ENCODE measurements at places on chromosomes 2 and 18. TPM values are rescaled to one million over a fixed set of nuclear protein-coding genes. Genes with fewer than 3 reads are reported as not detected.

COLEC12 gene
- not detected for total RNA-seq

LIMS2 gene
- total RNA-seq: 10.3 TPM

SLC8A1 gene
- 0.09 TPM for total RNA-seq

CNGA3 gene
- not detected for total RNA-seq

CLEC4F gene
- not detected for total RNA-seq

GALNT13 gene
- total RNA-seq: 0.47 TPM

HTR2B gene
- not detected for total RNA-seq

GKN1 gene
- total RNA-seq: not detected

CNDP1 gene
- 0.76 TPM for total RNA-seq

- no peak for DNase-seq
These were observed 754.3 kb upstream of the PKDCC start for GRCh38 chr2:41293491-41293890.

DNA sequence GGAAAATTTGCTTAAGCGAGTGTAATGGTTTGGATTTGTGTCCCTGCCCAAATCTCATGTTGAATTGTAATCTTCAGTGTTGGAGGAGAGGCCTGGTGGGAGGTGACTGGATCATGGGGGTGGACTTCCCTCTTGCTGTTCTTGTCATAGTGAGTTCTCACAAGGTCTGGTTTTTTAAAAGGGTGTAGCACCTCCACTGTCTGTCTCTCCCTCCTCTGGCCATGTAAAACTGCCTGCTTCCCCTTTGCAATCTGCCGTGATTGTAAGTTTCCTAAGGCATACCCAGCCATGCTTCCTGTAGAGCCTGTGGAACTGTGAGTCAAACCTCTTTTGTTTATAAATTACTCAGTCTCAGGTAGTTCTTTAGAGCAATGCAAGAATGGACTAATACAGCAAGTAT is 6.6 kb downstream of the YIPF4 start:
- no peak for DNase-seq

DNA sequence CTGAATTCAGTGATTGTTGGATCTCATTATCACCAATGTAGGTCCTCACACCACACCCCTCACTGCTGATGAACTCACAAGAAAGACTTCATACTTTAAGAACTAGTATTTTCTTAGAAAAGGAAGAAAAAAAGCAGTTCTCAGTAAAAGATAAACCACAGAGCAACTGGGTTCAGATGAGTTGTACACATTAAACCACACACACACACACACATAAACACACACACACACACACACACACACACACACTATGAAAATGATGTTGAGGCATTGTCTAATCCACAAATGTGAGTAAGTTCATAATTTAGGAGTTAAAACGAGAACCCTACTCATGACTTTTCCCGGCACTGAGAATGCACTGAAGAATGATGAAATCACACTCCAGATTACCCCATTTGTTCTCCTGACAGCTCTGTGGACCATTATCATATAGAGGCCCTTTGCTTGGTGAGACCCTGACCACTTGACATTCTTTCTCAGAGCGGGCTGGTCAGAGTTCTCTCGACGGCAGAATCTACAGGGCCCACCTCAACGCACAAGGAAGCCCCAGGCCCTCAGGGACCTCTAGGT is 106.2 kb downstream of the BCL2 start:
- DNase-seq: no peak

DNA sequence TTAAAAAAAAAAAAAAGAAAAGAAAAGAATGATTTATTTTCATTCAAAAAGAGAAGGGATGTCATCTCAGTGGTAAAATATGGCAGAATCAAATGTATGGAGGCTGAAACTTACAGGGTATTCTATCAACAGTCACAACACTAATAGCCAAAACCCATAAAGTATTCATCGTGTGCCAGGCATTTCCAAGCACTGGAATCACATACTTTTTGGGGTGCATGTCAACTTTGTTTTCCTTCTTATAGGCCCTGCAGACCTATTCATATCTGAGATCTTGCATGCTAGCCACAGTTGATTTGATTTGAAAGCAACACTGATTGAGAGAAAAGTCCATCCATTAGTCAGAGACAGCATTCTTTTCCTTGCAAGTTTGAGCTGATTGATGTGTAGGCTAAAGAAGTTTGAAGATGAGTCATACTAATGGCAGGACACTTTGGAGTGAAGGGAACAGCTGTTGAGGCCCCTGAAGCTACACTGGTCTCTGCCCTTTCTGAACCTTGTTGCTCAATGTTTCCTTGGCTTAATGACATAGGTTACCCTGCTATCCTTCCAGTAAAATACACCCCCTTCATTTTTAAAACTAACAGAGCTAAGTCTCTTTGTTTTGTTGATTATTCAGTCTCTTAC is 22.0 kb downstream of the KATNAL2 start:
- no peak for DNase-seq

GRCh38 chr2:191500884-191501560 is 176.9 kb upstream of the NABP1 start:
- DNase-seq: no peak

DNA sequence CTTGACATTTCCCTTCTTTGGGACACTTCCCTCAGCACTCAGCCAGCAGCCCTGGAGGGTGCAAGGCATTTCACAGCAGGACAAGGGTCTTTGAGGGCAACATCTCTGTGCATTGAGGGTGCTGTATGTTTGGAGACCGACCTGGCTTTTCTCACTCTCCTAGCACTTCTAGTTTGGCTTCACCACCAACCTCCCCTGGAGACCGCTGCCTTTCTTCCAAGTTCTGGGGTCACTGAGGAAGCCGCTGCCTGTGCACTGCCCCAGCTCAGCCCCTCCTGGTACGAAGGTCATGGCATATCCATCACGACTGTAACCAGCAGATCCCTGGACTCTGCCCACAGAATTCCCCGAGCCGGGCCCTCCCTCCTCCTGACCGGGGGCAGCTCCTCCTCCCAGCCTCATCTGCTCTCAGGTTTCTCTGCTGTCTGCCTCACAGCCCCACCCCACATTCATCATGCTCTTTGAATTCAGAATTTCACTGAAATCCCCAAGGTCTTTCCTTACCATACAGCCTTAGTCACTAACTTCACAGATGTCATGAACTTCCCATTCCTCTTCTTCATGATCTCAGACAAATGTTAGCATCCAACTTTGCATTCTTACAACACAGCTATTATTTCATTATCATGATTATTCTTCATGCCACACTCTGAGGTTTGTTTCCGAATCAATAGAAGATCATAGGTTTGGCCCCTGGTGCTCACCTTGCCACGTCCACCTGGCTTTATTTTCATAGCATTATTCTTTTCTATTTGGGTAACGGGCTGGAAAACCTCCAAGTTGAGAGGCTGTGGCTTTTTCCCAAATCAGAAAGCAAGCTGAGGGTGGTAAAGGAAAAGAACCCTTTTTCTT is 113.0 kb upstream of the COPS8 start:
- no peak for DNase-seq

- no peak for DNase-seq
These were observed 415.2 kb downstream of the NBAS start for GRCh38 chr2:15145919-15146318.

DNA sequence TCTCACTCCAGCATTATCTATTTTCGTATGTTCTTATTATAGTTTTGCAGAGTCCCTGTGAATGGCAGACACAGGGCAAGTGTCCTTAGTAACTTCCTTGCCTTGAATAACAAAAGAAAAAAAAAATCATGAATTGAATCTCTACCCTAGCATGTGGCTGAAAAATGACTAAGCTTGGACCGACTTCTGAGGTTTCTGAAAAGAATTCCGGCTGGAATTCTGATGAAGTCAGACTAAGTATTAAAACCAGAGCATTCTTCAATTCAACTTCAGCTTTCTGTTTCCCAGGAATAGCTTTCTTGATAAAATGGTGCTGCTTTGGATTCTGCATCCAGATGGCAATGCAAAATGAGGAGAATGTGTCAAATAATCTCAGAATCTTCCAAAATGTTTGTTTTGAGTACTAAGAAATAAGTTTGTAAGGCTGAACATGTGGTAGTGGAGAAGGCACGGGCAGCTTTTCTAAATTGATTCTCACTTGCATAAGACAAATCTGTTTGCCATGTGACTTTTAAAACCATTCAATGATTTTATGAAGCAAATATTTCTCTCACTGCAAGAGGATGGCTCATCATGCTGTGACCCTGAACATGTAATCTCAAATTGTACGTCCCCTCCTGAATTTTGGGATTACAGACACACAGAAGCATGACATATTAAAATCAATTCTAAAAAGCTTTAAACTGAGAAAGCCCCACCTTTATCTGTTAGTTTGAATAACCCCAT is 1462.8 kb upstream of the LRRTM1 start:
- no peak for DNase-seq

GRCh38 chr2:187360286-187360685 is 87.8 kb downstream of the CALCRL start:
- DNase-seq: no peak

DNA sequence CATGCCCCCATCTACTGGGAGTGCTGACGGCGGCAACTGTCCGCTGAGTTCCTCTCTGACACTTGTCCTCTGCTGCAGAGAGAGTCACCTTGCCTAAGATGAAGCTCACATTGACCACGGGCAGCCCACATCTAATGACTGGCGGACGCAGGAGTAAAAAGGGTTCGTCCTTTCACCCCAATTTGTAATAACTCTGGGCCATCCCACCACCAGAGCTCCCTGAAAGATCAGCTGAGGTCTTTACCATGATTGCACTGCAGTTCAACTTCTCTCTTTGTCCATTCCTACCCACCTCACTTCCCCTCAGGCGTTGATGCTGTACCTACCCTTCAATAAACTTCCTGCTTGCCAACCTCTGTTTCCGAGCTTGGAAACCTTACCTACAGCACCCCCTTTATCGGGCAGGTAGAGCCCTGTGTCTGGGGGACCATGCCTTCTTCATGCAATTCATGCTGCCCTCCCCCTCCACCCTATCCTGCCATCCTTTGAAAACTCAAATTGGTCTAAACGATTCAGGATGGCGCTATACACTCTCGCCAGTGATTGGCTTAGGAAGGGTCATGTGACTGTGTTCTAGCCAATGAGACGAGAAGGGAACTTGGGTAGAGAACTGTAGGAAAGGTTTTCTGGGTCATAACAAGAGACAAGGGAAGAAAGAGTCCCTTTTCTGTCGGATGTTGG is 10.3 kb upstream of the B3GNT2 start:
- DNase-seq: no peak

DNA sequence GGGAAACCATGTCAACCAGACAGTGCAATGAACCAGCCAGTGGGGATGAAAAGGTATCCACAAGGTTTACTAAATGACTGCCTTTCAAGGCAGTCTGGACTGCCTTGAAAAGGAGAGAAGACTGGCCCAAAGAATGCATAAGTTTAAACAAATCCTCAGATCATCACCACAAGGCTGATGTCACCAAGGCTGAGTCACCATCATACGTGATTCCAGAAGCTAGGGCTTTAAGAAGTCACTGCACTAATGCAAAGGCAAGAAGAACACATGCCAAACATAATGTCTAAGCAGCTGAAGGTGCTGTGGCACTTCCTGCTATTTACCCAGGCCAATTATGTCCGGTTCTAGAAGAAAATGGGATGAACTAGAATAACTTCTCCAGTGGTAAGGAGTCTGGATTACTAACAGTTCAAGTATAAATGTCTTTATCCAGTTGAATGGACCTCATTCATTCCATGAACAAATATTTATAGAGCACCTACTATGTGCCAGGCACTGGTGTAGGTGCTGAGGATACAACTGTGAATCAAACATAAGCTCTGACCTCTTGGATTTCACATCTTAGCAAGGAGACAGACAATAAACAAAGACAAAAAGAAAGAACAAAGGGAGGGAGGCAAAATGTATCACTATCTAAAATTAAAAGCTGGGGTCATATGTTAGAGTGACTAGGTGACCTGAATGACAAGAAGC is 37.6 kb upstream of the ONECUT2 start:
- DNase-seq: no peak

DNA sequence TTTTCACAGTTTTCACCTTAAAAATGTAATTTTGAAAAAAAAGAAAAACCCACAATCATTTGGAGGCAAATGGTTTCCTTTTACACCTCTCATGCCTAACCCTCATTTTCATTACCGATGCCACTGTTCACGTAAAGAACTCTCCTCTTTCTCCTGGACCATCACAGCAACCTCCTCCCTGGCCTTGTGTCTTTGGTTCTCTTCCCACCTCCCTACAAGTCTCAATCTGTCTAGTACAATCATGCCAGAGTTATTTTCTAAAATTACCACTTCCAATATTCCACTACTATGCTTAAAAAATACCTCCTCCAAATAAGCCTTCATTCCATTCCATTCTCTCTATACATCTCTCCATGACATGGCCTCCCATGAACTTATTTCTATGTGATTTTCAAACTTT is 77.9 kb upstream of the RIT2 start:
- DNase-seq: no peak

DNA sequence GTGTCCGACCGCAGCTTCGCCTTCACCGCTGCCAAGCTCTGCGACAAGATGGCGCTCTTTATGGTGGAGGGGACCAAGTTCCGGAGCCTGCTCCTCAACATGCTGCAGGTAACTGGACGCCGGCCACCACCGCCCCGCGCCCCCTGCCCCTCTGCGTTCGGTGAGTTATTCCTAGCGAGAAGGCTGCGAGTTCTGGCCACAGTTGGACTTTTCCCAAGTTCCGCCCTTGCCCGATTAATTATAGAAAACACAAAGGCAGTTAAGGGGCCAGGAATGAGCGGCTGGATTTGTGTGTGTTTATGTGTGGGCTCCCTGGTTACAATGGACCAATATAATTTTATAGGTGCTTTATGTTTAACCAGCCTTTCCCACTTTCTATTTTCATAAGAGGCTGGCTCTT is 189.2 kb downstream of the SMAD7 start:
- DNase-seq: no peak

- DNase-seq: no peak
These were observed 159.8 kb downstream of the RHBDD1 start for GRCh38 chr2:226995625-226996041.

DNA sequence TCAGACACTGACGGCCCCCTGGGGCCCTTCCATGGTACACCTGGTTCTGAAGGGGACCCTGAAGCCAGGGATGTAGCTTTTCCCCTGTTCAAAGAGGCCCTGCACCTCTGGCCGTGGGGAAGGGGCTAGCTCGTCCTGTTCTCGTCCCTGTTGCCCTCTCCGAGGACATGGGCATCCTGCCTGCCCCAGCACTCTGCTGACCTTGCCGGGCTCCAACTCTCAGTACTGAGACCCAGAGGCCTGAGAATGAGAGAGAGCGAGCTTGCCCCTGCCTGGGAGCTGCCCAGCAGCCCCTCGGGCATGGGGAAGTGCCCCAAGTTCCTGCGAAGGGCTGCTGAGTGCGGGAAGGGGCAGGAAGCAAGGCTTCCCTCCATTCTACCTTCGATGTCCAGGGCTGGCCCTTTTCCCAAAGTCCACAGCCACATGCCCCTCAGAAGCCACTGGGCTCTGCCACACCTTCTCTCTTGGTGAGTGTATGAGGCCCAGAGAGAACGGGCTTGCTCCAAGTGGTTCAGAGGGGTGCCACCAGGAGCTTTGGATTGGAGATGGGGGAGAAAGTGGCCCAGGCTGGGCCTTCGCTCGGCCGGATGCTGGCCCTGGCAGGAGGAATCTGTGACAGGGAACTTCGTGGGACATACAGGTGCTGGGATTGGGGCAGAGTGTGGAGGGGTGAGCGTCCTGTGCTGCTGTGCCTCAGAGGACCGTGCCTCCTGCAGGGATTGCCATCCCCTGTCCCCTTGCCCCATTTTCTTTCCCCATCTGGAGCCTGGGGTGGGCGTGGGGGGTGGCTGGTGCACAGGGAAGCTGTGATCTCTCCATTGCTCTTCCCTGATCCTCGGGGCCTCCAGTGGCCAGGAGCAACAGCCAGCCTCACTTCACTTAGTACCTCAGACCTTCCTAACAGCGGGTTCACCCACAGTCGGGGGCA is 50.8 kb downstream of the KCNIP3 start:
- no peak for DNase-seq
